T-helper 2 cell (primary cell): ENCODE measurements at places on chromosomes 6 and 20.

DNA sequence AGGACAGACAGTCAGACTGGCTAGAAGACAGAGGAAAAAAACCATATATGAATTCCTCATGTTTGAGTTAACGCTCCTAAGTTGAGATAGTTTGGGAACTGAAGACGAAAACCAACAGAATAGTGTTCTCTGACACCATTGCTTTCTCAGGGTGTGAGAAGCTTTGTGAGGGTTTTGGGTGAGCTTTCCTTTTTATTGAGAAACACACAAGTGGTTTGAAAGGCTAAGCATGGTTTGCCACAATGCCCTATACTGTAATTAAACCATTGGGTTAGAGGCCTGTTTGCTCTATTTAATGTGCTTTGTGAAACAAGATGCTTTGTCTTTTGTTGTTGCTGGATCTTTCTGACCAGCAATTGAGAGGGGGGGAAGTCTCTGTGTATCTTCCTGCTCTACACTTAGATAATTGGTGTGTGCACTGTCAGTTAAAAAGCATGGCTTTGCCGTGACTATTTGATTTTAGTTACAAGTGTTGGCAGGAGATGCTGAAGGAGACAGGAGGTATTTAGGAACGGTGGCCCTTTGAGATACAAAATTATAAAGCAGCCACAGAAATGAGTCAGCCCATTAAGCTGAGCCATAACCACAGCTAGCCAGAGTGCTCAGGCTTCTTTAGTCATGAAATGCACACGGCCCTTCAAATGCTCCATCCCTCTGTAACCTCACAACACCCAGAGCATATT lies 273.0 kb upstream of the PREP start:
- DNase-seq: no peak

DNA sequence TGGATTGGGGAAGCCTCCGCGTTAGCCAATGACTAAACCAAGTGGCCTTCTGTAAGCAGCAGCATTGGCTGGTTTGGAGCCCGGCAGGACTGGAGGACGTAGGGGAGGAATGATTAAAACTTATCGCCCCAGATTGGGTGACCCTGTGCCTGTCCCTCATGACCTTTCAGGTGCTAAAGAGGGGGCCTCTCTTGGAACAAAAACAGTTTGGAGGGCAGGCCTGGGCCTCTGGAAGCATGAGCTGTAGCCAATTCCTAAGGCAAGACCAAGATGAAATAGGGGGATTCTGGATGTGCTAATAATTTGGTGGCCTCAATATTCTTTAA lies 1.4 kb downstream of the GMPR start:
- no peak for DNase-seq

- no peak for DNase-seq
Observed at GRCh38 chr20:51164731-51165130, 141.8 kb upstream of the KCNG1 start.

DNA sequence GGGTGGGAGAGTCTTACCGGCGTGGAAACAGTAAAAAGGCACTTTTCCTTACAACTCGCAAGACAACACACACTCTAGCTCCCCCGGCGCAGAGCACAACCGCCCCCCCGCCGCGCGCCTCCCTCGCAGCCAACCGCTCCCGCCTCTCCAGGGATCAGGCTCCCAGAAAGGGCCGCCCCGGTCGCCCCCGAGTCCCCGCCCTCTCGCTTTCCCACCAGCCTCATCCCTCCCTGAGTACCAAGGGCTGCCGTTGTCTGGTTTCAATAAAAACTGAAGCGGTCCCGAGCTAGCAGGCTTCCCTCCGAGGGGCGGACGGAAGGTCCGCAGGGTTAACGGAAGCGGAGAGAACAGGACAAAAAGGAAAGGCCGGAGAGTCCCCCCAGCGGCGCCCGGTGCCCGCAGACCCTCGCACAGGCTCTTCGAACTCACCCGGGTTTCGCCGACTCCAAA lies 804 bp downstream of the ELOVL5 start:
- peak; percentile 30 for DNase-seq

DNA sequence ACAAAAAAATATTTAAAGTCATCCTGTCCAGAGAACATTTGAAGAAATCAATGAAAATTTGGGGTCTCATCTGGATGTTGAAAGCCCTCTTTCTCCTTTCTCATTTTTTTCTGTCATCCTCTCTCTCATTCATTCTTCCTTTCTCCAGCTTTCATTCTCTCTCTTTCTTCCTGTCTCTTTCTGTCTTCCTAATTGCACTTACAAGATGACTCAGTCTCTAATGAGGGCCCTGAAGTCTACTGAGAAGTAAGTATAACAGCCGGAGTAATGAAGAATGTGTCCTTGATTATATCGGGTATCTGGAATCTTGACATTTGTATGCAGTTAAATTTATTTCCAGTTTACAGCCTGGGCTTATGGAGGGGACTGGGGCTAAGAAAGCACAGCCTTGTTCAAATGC lies 232.2 kb upstream of the SULF2 start:
- DNase-seq: no peak

DNA sequence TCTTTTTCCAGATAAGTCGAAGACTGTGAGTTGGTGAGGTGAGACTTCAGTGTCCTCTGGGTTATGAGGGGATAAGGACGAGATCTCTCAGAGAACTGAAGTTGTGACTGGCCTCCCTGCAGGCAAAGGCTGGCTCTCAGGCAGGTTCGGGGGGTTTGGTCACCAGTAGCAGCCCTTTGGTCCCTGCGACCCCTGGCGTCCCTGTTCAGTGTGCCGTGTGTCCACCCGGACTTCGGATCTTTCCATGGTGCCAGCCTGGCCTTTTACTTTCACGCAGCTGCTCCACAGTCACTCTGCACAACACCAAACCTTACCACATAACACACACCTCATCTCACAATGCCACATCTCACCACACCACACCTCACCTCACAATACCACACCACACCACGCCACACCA lies 131.9 kb downstream of the ERMARD start:
- DNase-seq: no peak

GRCh38 chr20:46520976-46521579 lies 7.7 kb upstream of the ZNF334 start:
- DNase-seq: peak; percentile 18

- DNase-seq: peak; percentile 81
Observed at GRCh38 chr20:36644032-36644705, 1.8 kb downstream of the SLA2 start.

DNA sequence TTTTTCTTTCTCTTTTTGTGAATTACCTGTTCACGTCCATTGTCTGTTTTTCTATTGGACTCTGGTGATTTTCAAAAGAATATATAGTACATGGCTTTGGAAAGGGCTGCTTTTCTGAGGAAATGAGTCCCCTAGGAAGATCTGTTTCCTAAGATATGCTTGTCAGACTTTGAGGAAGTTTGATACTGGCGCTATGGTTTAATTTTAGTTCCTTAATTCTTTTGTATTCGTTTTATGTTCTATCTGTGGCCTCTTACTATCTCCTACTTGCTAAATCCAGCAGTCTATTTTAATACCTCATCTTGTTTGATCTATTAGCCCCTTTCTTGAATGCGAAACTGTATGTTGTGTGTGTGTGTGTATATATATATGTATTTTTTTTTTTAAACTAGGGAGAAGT lies 101.9 kb downstream of the LIN28B start:
- DNase-seq: no peak

DNA sequence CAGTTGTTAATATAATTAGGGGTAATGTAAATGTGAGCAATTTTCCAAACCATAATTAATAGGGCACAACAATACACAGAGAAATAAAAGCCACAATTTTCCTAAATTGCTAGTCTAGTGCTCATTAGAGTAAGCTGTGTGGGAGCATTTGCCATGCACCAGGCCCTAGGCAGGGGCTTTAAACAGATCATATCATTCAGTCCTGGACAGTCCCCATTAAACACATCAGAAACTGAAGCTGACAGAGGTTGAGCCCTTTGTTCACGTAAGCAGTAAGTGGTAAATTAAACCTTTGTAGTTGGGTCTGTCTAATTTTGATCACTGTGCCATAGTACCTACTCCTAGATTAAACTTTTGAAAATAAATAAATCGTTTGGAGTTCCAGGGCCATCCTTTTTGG lies 931.1 kb downstream of the C6orf118 start:
- DNase-seq: no peak

GRCh38 chr20:8652396-8652795 lies 416.5 kb upstream of the PLCB4 start:
- no peak for DNase-seq

- no peak for DNase-seq
Observed at GRCh38 chr20:41650231-41650948, 32.2 kb upstream of the CHD6 start.
